ENCODE measurements at places on chromosomes 16 and 17.

DNA sequence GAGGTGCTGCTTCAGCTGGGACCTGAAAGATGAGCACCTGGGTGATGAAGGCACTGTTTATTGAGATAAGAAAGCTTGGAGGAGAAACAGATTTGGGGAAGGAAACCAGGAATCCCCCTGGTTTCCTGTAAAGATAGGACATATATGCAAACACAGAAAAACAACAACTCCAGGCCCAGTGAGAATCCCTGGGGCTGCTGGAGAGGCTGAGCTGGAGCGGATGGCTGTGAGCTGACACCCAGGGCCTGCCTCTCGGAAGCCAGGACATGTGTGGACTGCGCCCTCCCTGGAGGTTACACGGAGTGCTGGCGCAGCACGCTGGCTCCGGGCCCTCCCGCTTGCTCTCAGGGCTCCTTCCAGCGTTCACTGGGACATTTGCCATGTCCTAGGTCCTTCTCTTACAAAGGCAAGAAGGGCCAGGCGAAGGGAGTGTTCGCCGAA lies 57.5 kb downstream of the CYB5B start:
- DNase-seq = no peak

DNA sequence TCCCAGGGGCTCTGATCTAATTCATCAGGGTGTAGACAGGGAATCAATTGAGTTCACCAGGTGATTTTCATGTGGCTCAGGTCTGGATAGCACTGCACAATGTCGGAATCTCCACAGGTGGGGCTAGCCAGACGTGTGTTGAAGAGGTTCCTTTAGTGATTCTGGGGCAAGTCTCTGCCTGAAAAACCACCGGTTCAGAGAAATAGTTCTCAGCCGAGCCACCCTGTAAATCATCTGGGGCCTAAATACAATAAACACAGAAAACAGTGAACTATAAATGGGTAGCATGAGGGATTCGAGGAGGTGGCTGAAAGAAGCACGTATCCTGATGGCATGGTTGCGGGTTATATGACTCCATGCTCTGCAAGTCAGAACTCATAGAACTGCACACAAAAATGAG lies 21.3 kb downstream of the ASPA start:
- no peak for DNase-seq

- DNase-seq = peak; percentile 95
Observed at GRCh38 chr17:38752308-38753070, at the start of gene PSMB3. Gene PSMB3 (plus strand): TSS chr17:38752741. CDS start chr17:38752827, 86 bp downstream.

DNA sequence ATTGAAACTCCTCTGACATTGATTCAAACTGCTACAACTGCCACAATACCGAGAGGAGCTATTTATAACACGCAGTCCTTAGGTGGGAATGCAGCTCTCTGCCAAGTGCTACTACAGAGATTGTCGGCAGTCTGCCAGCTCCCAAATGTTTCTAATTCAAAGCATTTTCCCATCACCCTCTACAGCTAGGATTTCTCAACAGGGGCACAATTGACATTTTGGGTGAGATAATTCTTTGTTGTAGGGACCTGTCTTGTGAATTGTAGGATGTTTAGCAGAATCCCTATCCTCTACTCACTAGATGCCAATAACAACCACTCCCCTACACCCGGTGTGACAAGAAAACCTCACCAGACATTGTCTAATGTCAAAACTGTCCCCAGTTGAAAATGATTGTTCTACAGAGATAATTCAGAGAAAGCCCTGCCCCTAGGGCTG lies 7.8 kb upstream of the N4BP1 start:
- DNase-seq = no peak

DNA sequence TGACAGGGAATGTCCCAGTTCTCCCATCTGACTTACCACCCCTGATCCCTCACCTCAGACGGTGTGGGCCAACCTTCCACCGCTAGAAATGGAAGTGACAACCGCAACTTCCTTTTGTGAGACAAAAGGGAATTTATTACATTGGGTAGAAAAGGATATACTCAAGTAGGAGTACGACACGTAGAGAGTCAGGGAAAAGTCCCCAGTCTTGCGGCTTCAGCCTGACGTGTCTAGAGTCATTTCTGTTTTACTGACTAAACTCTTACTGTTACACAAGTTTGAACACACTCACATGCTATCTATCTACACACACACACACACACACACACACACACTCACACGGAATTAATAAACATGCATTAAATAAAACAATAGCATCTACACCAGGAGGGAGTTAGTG lies 178.9 kb downstream of the COPRS start:
- DNase-seq = no peak

GRCh38 chr16:20300312-20301097 lies 26.8 kb downstream of the GP2 start:
- DNase-seq = peak; percentile 0

- peak; percentile 54 for DNase-seq
Observed at GRCh38 chr17:7579001-7579833, at the start of gene CD68. Gene CD68 (plus strand): TSS chr17:7579638. CDS start chr17:7579678, 40 bp downstream.

DNA sequence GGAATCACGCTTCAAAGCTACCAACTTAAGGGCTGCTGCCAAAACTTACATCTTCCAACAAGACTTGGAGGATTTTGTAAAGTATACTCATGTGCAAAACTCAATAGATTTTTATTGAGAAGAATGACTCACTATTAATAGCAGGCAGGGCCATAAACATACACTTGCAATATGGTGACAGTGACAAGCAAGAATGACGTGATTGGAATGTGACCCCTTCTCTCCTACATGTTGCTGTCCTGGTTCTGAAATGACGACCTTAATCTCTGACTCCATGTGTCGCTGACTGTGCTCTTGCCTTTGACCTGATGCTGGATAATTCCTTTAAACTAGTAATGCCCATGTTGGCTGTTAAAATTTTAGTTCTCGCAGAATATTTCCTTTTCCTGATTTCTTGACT lies 174.5 kb downstream of the PARN start:
- DNase-seq = no peak

DNA sequence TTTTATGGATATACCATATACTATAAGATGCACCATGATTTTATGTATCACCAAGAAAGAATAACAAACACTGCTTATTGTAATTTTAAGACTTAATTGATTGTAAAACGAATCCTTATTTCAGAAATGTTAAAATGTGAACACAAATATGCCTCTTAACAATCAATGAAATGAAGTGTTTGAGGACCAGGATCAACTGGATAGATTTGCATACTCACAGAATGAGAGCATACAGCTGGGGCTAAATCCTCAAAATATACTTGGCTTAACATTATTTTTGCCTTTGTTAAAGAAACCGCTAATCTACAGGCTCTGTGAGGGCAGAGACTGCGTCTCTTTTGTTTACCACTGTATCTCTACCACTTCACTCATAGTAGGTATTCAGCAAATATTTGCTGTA lies 93.6 kb downstream of the SPACA3 start:
- no peak for DNase-seq
